CD4-positive, alpha-beta T cell (primary cell): ENCODE measurements at places on chromosomes 13 and 19.

GRCh38 chr13:48593536-48593935 lies 60.2 kb upstream of the CYSLTR2 start:
- no peak for DNase-seq

- DNase-seq = no peak
Measured at GRCh38 chr13:95710313-95710712, 33.4 kb downstream of the DNAJC3 start.

- no peak for DNase-seq
Measured at GRCh38 chr19:29715701-29716581, 880 bp upstream of the C19orf12 start.

- DNase-seq = no peak
Measured at GRCh38 chr13:104580931-104581330, 1514.7 kb upstream of the SLC10A2 start.

GRCh38 chr13:41813426-41813825 lies 147.5 kb downstream of the VWA8 start:
- DNase-seq = no peak
